ENCODE measurements at places on chromosomes 16 and 17.
A peak's percentile ranks its signal among the peaks of the same experiment; 100 is the strongest.

DNA sequence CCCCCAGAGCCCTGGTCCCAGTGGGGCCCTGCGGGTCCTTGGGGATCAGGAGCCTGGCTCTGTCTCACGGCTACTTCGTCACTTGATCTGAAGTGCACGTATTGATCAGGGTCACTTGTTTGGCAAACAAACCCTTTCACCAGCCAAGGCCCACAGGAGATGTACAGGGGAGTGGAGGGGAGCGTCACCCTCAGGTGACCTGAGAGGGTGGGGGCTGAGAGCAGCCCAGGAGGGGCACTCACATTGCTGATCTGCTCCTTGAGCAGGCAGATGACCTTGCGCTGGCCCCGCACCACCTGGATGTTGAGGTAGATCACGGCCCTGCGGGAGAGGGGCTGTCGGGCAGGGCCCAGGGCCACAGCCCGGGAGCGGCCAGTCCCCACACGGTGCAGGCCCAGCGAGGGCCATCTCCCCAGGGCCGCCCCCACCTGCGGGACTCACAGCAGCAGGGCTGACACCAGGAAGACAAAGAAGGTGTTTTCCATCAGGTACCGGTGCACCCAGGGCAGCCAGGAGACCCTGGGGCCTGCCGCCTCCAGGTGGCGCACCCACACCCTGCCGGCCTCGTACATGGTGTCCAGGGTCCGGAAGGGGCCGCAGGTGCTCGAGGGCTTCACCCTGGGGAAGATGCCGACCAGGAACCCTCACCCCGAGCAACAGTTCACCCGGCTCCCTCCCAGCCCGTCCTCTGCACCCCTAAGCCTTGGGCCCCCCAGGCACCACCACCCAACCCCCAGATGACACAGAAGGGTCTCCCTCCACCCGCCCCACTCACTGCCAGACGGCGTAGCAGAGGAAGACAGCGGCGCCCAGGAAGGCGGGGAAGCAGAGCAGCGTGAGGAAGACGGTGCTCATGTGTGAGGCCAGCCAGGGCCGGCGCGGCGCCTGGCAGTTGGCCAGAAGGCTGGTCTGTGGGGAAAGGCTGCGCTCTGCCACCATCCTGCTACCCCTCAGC, 11.3 kb downstream of the TMC6 start:
- H3K27ac ChIP-seq = peak overlapping the region; percentile 10
- H3K36me3 ChIP-seq = peaks cover 61% of the 10 kb centered on the region
- H3K4me1 ChIP-seq = peaks cover 46% of the 10 kb centered on the region
- no peaks in the 10 kb centered on the region for H3K27me3 ChIP-seq

- H3K4me3 ChIP-seq = no peak overlapping the region
- no peak overlapping the region for H3K27ac ChIP-seq
- no peaks in the 10 kb centered on the region for H3K36me3 ChIP-seq
- H3K27me3 ChIP-seq = peaks cover 63% of the 10 kb centered on the region
- peaks cover 18% of the 10 kb centered on the region for H3K4me1 ChIP-seq
These were observed 367.4 kb upstream of the TNRC6C start for GRCh38 chr17:77590951-77591735.

GRCh38 chr17:83126275-83126811, 46.9 kb downstream of the METRNL start:
- H3K4me3 ChIP-seq = no peak overlapping the region
- peaks cover 32% of the 10 kb centered on the region for H3K27me3 ChIP-seq
- no peak for DNase-seq
- H3K4me1 ChIP-seq = peaks cover 9% of the 10 kb centered on the region
- no peak overlapping the region for H3K27ac ChIP-seq

DNA sequence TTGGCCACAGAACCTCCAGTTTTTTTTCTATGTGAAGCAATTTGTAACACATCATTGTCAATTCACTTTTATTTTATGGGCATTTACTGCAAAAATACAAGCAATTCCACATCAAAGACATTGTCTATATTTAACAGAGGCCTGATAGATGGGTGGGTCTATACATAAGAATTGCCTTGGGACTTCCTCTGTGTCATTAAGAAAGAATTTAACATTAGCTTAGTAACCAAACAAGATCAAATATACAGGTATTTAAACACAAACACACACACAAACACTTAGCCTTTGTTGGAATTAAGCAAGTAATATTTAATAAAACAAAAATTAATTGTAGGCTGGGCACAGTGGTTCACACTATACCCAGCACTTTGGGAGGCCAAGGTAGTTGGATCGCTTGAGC, 4.3 kb upstream of the PITPNC1 start:
- no peaks in the 10 kb centered on the region for H3K36me3 ChIP-seq
- peaks cover 21% of the 10 kb centered on the region for H3K4me1 ChIP-seq
- peaks cover 40% of the 10 kb centered on the region for H3K27me3 ChIP-seq
- no peak for DNase-seq
- H3K27ac ChIP-seq = no peak overlapping the region

DNA sequence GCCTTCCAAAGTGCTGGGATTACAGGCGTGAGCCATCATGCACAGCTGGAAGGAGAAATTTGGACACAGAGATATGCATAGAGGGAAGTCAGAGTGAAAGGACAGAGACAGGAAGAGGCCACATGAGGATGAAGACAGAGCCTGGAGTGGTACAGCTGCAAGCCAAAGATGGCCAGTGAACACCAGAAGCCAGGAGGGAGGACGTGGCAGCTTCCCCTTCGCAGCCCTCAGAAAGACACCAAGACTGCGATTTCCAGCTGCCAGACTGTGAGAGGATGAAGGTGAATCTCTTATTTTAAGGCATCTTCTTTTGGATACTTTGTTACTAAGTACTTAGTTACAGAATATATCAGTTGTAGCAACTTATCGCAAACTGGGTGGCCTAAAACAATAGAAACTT, 60.5 kb upstream of the PLCG2 start:
- no peaks in the 10 kb centered on the region for H3K27me3 ChIP-seq
- H3K27ac ChIP-seq = peak overlapping the region; percentile 81
- DNase-seq = no peak
- peaks cover 2% of the 10 kb centered on the region for H3K36me3 ChIP-seq
- H3K4me3 ChIP-seq = peak overlapping the region; percentile 71

GRCh38 chr16:26951950-26952349, 114.8 kb upstream of the C16orf82 start:
- H3K4me1 ChIP-seq = no peaks in the 10 kb centered on the region
- no peak overlapping the region for H3K27ac ChIP-seq
- H3K27me3 ChIP-seq = peaks cover 3% of the 10 kb centered on the region
- no peaks in the 10 kb centered on the region for H3K36me3 ChIP-seq

GRCh38 chr16:81779536-81780320, 637 bp downstream of the PLCG2 start:
- H3K4me1 ChIP-seq = peaks cover 8% of the 10 kb centered on the region
- no peaks in the 10 kb centered on the region for H3K36me3 ChIP-seq
- H3K4me3 ChIP-seq = peak overlapping the region; percentile 76
- H3K27me3 ChIP-seq = peaks cover 65% of the 10 kb centered on the region
- peak overlapping the region; percentile 13 for H3K27ac ChIP-seq

- no peak overlapping the region for H3K4me3 ChIP-seq
- DNase-seq = no peak
- no peak overlapping the region for H3K27ac ChIP-seq
- no peaks in the 10 kb centered on the region for H3K36me3 ChIP-seq
- no peaks in the 10 kb centered on the region for H3K27me3 ChIP-seq
These were observed 269.8 kb upstream of the MYOCD start for GRCh38 chr17:12395733-12396354.

Measured in T-helper 2 cell treated with Interferon-gamma antibody and Interleukin-4, amounts not matched to agents 5 μg/mL and 100 μg/mL, for 36 hours (primary cell).